Psoas muscle (tissue), 8 donors: ENCODE measurements at places on chromosomes 5 and 9. TPM values are rescaled to one million over a fixed set of nuclear protein-coding genes. Genes with fewer than 3 reads are reported as not detected.
A peak's percentile ranks its signal among the peaks of the same experiment; 100 is the strongest.

DNA sequence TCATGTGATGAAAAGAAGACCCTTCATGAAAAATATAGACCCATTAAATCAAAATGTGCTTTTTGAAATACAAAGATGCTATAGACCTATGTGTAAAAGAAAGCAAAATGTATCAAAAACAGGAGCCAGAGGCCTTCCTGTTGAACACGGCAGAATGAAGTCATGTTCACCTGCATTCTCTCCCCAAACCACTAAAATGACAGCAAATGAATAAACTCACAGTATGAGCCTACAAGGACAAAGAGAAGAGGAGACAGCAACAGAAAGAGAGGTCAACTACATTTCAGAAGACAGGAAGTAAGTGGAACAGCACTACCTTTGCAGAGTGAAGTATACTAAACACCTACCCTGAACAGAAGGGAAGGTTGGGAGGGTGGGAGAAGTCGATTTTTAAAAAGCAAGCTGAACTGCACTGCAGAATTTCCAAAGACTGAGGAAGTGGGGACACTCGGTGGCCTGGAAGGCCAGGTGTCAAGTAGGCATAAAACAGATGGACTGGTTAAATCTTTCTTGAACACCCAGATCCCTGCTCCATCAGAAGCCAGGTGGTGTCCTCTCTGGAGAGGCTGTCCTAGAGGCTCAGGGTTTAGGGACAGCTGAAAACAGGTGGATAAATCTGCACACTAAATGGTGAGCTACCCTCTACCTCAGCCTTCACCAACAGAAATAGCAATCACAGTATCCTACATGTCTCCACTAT, 48.9 kb downstream of the MED27 start:
- no peak overlapping the region for H3K27ac ChIP-seq
- H3K4me1 ChIP-seq = peaks cover 9% of the 10 kb centered on the region
- DNase-seq = no peak
- H3K27me3 ChIP-seq = no peaks in the 10 kb centered on the region
- no peaks in the 10 kb centered on the region for H3K36me3 ChIP-seq

- no peaks in the 10 kb centered on the region for H3K36me3 ChIP-seq
- no peak overlapping the region for H3K27ac ChIP-seq
- DNase-seq = no peak
- no peaks in the 10 kb centered on the region for H3K27me3 ChIP-seq
- H3K4me3 ChIP-seq = no peak overlapping the region
These were observed 188.0 kb downstream of the KDM4C start for GRCh38 chr9:6945816-6946215.

DNA sequence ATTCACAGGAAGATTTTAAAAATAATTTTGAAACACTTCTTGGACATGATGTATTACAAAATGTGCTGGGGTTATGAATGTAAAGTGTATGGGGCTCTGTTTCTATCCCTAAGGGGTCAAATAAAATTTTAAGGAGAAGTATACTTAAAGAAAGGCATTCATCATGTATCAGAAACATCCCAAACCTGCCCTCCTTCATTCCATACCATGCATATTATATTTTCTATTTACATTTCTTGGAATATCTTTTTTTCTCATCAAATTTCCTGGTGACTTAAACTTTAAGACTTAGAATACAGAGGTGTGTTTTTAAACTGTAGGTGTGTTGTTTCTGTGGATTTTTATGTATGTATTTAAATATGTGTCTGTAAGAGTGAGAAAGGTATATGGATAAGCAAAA, 96.1 kb upstream of the ADAMTS19 start:
- H3K27me3 ChIP-seq = no peaks in the 10 kb centered on the region
- no peak overlapping the region for H3K27ac ChIP-seq

DNA sequence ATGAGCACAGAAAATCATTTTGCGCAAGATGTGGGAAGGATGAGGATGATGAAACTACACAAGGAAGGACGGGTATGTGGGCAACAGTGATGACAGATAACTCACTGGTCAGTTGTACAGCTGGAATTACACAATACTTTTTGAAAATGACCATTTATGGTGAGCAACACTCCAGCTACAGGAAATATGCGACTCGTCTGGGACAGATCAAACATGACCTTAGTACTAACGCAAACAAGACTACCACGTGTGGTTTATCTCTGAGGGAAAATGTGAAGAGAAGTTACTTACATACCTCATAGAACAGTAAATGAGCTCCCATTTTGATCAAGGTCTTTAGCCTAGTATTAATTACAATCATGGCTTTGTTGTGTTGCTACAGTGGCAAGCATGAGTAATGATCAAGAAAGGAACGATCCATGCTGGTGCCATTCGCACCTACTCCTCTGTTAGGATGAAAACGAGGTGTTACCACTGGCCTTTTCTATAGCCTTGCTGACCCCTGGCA, 456.9 kb downstream of the BNC2 start:
- no peak for DNase-seq
- no peaks in the 10 kb centered on the region for H3K27me3 ChIP-seq
- no peak overlapping the region for H3K4me3 ChIP-seq
- H3K36me3 ChIP-seq = no peaks in the 10 kb centered on the region
- H3K27ac ChIP-seq = peak overlapping the region; percentile 53

DNA sequence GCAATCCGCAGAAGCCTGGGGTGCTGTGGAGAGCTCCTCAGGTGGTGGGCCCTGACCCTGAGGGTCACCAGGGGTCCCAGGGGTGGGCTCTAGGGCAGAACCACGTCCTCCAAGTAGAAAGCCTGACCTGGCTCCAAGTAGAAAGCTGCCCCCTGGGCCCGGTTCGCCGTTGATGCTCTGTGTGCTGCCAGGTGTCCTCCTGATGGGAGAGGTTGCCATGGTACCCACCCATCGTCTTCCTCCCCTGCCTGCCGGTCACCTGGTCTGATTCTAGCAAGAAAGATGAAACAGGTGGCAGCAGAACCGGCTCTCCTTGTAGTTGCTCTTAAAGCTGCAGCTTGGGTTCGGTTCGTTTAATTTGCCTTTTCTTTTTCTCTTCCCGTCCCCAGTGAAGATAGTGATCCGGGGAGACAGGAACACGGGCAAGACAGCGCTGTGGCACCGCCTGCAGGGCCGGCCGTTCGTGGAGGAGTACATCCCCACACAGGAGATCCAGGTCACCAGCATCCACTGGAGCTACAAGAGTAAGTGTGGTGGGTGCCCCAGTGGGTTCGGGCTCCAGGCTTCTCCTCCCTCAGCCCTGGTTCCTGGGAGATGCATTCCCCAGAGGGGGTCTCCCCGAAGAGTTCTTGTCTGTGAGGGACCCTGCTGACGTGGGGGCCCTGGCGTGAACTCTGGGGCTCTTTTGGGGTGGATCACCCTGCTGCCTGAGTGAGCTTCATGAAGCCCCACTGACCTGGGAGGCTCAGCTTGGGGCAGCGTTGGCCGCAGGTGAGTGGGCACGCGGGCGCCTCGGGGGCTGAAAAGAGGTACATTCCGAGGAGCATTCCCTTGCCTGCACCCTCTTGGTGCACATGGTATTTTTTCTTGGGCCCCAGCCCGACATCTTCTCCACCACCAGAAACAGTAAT, 15.6 kb downstream of the RABL6 start:
- no peaks in the 10 kb centered on the region for H3K4me1 ChIP-seq
- H3K27ac ChIP-seq = no peak overlapping the region
- no peak for DNase-seq

DNA sequence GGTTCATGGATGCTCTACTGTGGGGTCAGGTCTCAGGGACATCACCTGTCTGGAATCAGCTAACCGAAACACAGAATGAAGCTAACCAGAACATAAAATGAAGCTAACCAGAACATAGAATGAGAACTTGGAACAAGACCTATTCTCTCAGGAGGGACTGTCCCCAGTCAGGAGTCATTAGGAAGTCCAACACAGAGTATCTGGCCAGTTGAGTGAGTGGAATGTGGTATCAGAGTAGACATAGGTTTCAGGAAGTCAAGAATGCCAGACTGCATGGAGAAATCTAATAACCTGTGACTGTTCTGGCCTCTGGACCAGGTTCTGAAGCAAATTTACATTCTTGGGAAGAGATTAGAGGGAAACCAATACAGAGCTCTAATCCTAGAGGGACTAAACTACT, 609.6 kb downstream of the PRELID2 start:
- H3K27me3 ChIP-seq = no peaks in the 10 kb centered on the region
- H3K4me3 ChIP-seq = no peak overlapping the region
- DNase-seq = no peak
- no peaks in the 10 kb centered on the region for H3K36me3 ChIP-seq
- no peaks in the 10 kb centered on the region for H3K4me1 ChIP-seq

DNA sequence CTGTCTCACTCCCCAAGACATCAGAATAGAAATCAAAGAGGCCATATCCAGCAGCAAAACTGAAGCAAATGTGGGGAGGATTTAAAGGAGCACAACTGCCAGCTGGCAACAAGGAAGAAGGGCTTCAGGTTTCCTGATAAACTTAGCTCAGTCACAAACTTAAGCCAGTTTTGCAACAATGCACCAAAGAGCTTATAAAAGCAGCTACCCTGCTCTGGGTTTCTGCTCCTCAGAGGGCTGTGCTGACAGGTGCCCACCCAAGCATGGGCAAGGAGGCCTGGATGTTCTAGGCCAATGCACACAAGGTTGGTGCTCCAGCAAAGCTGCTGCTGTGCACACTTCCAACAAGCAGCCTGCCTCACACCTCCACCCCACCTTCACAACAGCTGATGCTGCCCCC, 132.9 kb downstream of the SIL1 start:
- no peaks in the 10 kb centered on the region for H3K27me3 ChIP-seq
- DNase-seq = no peak
- H3K36me3 ChIP-seq = no peaks in the 10 kb centered on the region
- peaks cover 47% of the 10 kb centered on the region for H3K4me1 ChIP-seq
- H3K27ac ChIP-seq = no peak overlapping the region

GRCh38 chr9:93654351-93654961, 78.1 kb downstream of the PHF2 start:
- no peak overlapping the region for H3K4me3 ChIP-seq
- no peaks in the 10 kb centered on the region for H3K4me1 ChIP-seq
- H3K27me3 ChIP-seq = no peaks in the 10 kb centered on the region
- H3K36me3 ChIP-seq = no peaks in the 10 kb centered on the region
- H3K27ac ChIP-seq = no peak overlapping the region
- no peak for DNase-seq

GRCh38 chr5:62306896-62307689, 1.1 kb downstream of the KIF2A start:
- DNase-seq = no peak

GRCh38 chr5:23977997-23978396, 470.6 kb downstream of the PRDM9 start:
- no peaks in the 10 kb centered on the region for H3K36me3 ChIP-seq
- no peak for DNase-seq
- no peaks in the 10 kb centered on the region for H3K4me1 ChIP-seq
- no peaks in the 10 kb centered on the region for H3K27me3 ChIP-seq

DNA sequence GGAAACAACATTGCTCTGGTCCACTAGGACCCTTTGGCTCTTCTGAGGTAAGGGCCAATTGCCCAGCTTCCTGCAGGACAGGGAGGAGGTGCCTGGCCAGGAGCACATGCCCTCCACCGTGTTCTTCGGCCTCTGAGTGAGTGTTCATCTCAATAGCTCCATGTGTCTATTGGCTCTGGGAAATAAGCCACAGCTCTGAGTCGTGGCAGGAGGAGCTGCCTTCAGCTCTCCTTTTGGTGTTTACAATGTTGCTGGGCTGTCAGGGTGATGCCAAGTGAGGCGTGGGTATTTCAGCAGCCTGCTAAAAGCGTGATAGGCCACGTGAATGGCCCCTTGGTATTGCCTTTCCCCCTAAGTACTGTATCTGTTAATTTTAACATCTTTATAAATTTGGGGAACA, 26.6 kb downstream of the GADD45G start:
- peaks cover 22% of the 10 kb centered on the region for H3K4me1 ChIP-seq
- DNase-seq = no peak
- no peak overlapping the region for H3K4me3 ChIP-seq
- H3K27me3 ChIP-seq = no peaks in the 10 kb centered on the region

DNA sequence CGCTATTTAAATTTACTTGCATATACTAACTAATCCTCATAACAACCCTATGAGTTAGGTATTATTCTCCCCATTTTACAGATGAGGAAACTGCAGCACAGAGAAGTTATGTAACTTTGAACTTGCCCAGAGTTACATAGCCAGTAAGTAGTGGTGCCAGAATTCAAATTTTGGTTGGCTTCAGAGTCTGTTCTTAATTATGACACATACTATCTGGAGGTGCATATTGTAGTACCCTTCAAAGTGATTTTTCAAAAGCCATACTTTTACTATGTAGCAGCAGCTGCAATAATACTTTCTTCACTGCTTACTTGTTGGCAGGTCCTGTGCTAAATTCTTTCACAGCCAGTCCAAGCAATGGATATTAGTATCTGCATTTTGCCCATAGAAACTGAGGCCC, 16.4 kb downstream of the MAN2A1 start:
- no peaks in the 10 kb centered on the region for H3K36me3 ChIP-seq
- H3K4me3 ChIP-seq = no peak overlapping the region

DNA sequence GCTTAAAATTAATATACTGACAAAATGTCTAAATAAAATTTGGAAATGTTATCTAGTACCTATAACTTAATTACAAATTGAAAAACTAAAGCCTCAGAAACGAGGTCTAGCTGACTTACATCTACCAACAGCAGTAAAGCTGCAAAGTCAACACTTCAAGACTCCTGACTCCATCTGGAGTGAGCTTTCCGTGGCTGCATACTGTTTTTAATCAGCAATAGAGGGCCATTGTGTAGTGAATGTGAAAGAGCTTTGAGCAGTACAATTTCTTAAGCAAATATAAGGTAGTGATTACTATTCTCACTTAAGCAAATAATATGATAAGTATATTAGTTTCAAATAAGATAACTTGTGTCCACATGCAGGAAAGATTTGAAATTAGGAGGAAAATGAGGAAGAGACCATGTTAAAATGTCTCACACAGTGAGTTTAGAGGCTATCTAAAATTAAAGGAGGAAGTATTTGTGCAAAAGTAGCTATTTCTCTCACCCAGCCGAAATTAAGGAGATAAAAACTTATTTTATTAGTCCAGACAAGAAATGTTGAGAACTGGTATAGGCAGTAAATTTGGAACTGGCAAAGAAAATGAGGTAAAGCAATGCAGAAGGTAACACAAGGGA, 6.4 kb downstream of the SPINK6 start:
- H3K27me3 ChIP-seq = no peaks in the 10 kb centered on the region
- H3K4me3 ChIP-seq = no peak overlapping the region
- DNase-seq = no peak

DNA sequence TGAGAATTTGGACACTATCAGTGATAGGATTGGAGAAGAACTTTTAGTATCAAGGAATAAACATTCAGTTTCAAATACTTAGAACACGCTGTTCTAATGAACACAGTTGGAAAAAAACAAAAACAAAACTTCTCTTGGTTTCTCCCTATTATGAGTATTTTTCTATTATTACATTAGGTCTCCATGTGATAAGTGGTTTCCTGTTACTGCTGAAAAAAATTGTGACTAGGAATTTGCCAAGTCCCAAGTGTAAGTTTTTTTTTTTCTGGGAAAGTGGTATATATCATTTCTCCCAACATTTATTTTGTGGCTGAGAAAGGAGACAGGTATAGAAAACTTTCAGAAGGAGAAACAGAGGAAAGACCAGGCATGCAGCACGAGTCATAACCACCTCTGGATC, 41.1 kb downstream of the PCSK1 start:
- H3K27me3 ChIP-seq = peaks cover 2% of the 10 kb centered on the region
- no peaks in the 10 kb centered on the region for H3K4me1 ChIP-seq

C5orf52 gene
- not detected for total RNA-seq

C1QTNF2 gene
- 0.19 TPM for total RNA-seq

WDR38 gene
- not detected for total RNA-seq
